ENCODE measurements at places on chromosomes 16 and 17.

DNA sequence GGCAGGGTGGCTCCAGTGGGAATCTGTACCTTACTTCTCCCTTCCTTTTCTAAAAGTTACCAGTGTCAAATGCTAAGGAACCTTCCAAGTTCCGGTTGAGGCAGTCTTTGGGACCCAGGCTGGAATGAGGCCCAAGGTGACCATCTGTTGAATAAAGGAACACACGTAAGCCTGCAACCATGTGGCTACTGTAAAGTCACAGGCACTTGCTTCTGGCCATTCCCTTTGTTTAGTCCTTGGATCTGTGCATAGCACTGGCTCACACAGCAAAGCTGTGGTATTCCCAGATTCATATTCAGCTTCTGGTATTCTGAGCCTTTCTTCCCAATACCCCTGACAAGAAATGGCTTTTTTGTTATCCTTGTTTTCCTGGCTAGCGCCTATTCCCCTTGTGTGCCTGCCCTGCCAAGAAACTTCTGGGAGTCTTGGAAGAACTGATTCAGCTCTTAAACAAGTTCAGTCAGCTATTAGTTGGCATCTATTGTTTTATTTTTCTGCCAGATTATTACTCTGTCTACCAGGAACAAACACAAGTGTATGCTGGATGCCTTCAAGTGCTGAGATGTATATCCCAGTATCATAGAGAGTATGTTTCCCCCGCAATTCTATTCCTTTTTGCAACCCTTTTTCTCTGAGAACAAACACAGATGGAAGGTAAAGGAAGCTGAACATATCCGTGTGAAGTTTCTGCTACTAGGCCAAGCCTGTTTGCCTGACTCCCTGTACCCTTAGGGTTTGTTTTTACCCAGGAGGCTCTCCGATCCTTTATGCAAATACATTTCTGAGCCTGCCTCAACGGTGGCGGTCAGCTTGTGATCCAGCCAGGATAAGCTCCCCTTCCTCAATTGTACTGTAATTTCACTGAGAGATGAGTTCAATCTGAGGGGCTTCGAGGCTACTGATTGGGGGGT, 13.2 kb downstream of the TMEM238L start:
- no peak for DNase-seq

- DNase-seq, result no peak
Measured at GRCh38 chr17:41813699-41814124, 908 bp downstream of the FKBP10 start.

GRCh38 chr16:76157629-76158028, 119.6 kb upstream of the CNTNAP4 start:
- DNase-seq, result no peak

- no peak for DNase-seq
Measured at GRCh38 chr16:2711370-2712062, 8.5 kb downstream of the PRSS27 start.

GRCh38 chr17:6170349-6170748, 100.2 kb downstream of the WSCD1 start:
- no peak for DNase-seq

DNA sequence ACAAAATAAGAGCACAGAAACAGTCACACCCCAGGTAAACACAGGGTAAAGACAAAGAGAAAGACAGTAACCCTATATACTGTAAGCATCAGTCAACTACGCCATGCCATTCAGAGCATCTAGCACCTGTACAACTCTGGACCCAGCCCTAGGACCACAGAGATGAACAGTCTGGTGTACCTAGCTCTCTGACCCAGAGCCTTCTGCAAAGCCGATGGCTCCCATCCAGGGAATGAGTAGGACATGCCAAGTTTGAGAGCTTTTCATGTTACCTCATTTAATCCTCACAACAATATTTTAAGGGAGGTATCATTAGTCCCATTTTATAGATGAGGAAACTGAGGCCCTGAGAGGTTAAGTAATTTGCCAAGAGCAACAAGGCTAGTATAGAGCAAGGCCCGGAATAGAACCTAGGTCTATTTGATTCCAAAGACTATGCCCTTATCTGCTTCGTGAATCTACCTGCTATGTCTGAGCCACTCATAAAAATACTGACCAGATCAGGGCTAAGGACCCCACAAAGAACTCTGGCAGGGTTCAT, 3.4 kb downstream of the LYRM9 start:
- DNase-seq, result no peak

GRCh38 chr17:3033741-3034577, 29.4 kb downstream of the OR1D5 start:
- no peak for DNase-seq

GRCh38 chr16:77581706-77582105, 140.6 kb upstream of the NUDT7 start:
- no peak for DNase-seq

GRCh38 chr17:83201206-83202001, 122.0 kb downstream of the METRNL start:
- no peak for DNase-seq

DNA sequence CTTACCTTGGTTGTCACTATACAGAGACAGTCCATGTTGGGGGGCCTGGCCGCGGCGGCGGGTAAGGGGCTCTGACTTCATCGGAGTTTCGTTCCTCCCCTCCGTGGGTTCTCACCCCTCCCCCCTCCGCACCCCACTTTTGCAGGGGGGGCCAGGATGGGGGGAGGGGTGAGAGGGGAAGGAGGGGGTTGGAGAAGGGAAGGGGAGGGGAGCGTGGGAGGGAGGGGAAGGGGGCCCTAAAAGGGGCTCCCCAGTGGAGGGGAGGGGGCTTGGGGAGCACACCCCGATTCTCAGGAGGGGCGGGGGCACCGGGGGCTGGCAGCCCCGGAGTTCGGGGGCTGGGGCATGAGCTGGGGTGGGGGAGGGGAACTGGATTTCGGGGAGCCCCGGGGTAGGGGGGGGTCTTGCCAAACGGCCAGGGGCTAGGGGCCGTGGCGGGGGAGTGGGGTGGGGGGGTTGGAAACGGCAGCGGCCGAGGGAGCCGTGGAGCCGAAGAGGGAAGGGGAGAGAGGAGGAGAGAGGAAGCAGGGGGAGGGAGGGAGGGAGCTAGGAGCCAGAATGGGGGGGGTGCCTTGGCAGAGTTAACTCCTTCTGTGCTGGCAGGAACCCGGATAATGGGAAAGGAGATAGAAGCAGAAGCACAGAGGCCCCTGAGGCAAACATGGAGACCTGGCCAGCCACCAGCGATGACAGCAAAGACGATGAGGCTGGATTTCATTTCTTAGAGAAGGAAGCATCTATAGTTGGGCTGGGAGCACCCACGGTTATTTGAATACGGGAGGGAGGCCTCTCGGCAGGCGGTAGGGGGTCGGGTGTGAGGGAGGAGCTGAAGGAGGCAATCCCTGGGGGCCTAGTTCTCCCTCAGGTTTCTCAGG, 2.3 kb downstream of the DLG4 start:
- DNase-seq, result peak; percentile 56

GRCh38 chr16:29988346-29989075, 6.9 kb downstream of the HIRIP3 start:
- DNase-seq, result no peak

- no peak for DNase-seq
Measured at GRCh38 chr17:7549401-7550055, 670 bp downstream of the TNFSF12 start.

DNA sequence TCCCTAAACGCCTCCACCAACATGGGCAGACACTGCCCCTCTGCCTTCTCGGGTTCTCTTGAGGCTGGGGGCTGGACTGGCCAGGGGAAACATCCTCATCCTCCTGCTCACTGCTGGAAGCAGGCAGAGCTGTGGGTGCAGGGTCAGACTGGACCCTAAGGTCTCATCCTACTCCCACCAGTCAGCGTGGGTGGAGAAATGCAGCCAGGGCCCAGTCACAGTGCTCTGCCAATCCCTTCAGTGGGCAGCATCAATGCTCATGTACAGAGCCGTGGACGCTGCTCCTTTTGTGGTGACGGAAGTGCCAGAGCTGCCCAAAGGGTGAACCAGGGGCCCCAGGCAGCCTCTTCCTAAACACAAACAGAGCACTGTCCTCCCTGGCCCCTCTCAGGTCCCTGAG, 13.4 kb upstream of the TBX2 start:
- no peak for DNase-seq

DNA sequence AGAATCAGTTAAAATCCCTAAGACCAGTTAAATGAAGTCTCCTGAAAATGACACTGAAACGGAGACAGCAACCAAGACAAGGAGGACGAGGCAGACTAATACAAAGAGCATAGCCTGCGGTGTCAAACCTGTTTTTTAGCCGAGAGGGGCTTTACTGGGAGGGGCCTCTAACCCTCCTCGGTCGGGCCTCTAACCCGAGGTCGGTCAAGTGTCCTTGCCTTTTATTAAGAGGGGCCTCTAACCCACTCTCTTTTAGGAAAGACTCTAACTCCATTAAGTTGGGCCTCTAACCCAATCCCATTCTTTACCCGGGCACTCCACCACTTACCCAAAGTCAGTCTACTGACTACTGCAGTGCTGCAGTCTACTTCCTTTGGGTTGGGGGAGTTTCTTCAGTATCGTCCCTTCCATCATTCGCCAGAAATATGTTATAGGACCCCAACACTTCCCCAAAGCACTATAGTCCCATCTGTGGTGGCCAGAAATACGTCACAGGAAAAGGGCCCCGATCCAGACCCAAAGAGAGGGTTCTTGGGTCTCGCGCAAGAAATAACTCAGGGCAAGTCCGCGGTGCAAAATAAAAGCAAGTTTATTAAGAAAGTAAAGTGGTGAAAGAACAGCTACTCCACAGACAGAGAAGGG, 39.2 kb upstream of the ARL4D start:
- no peak for DNase-seq

DNA sequence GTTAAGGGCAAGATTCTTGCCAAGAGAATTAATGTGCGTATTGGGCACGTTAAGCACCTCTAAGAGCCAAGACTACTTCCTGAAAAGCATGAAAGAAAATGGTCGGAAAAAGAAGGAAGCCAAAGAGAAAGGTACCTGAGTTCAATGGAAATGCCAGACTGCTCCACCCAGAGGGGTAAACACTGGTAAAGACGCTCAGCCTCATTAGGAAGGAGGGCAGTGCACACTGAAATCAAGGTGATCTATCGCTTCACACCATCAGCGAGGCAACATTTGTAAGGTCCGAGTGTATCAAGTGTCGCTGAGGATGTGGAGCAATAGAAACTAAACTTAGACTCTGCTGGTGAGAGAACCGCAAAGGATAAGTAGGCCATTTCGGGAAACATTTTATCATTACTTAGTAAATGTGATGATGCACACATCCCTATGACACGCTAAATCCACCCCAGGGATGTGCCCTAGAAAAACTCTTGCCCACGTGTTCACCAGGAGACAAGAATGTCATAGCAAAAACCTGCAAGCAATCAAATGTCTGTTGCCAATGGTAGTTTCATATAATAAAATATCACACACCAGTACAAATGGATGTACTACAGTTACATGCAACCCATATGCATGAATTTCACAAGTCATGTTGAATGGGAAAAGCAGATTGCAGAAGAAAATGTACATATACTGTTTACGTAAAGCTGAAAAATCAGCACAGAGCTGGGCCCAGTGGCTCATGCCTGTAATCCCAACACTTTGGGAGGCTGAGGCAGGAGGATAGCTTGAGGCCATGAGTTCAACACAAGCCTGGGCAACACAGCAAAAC, 23.6 kb downstream of the CNTROB start:
- no peak for DNase-seq

GRCh38 chr16:4416200-4417032, at the start of gene CORO7:
Gene CORO7, minus strand, starts transcription at chr16:4416596. Its CDS starts 78 bp downstream, at chr16:4416518.
- DNase-seq, result peak; percentile 97

DNA sequence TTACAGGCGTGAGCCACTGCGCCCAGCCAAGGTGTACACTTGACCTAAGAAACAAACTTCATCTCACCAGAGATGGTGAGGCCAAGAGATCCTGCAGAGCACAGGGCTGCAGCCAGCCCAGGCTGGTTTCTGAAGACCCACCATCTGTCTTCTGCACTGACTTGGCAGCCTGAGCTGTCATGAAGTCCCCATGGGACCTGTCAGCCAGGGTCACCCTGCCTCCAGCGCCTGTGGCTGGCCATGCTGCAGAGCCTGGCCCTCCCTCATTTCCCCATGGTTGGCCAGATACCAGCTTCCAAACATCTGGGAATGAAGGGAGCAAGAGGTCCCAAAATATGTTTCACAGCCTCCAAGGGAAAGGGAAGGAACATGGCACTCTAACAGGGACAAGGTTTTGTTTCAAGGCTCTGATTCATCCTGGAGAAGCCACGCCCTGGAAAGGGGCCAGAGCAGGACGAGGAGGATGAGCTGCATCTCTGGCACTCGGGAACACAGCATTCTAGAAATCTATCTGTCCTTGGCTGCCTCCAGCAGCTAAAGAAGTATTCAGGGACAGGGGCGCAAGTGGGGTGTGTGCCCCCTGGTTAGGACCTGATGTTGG, 45.3 kb downstream of the DDX19A start:
- DNase-seq, result no peak

DNA sequence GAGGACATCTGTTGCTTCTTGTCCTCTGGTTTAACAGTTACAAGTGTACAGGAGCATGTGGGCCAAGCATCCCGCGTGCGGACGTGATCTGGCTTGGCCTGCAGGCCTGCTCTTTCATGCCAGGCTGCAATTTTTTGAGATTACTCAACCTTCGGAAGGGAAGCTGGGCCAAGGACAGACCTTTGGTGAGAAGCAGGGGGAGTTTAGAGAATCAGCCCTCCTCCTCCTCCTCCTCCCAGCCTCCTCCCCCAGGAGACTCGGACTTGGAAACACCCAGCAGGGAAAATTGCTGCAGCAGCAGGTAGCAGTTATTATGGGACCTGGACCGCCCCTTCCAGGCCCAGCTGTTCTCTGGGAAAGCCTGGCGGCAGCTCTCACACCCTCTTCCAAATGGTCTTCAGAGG, 5.1 kb upstream of the KLHL36 start:
- no peak for DNase-seq

DNA sequence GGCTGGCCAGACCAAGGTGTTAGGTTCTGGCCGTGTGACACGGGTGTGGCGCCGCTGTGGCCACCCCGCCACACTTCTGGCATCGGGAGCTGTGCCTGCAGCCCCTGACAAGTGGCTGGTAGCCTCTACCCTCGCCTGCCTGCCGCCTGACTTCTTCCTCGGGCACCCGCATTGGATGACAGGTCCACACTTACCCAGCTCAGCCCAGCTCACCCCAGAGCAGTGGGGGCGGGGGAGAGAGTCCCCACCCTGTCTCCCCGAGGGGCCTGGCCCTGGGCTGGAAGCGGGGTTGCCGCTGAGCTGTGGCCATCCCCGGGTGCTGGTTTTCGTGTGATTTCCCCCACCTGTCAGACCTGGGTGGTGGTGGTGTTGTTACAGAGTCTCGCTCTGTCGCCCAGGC, 53.9 kb upstream of the ACSF3 start:
- DNase-seq, result no peak

DNA sequence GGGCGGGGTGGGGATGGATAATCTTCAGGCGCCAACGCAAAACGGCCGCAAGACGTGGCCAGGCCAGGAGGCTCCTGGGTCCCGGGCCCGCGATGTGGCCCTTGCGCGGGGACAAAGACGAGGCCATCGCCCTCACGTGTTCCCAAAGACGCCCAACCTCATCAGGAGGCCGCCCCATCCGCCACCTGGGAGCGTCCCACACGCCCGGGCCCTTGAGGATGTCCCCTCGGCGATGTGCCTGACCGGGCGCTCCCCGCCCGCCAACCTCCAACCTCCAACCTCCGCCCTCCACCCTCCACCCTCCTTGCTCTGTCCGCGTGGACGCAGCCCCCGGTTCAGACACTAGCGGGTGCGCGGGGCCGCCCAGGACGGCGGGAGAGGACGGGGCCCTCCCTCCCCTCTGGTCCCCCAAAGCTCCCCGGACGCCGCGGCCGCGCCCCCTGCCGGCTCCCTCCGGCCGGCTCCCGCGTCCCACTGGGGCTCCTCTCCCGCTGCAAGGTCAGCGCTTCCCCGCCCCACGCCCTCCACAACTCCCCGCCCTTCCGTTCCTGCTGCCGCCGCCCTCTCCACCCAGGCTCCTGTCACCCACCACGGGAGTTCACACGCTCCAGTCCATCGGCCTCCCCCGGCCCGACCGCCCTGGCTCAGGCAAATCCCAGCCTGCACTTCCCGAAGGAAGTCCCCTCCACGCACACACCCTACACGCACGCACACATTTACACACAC, 250.8 kb upstream of the RPL38 start:
- peak; percentile 15 for DNase-seq
